ENCODE measurements at places on chromosomes 5 and 9. TPM values are rescaled to one million over a fixed set of nuclear protein-coding genes. Genes with fewer than 3 reads are reported as not detected.

Gene ZNF79
- polyA plus RNA-seq, result 5.7 TPM

Gene SLC4A9
- 0.22 TPM for polyA plus RNA-seq

Gene SLC45A2
- 0.12 TPM for polyA plus RNA-seq

Gene PCSK1
- polyA plus RNA-seq, result 23.6 TPM

Gene SLCO4C1
- polyA plus RNA-seq, result 24.9 TPM

Gene PCDHA13
- polyA plus RNA-seq, result 0.72 TPM

Gene PCDHA1
- 0.55 TPM for polyA plus RNA-seq

Gene DRD1
- polyA plus RNA-seq, result 0.04 TPM

Gene PPP3R2
- polyA plus RNA-seq, result 0.01 TPM

Gene MCTP1
- polyA plus RNA-seq, result 4.8 TPM

Gene MYORG
- 60.9 TPM for polyA plus RNA-seq

Gene CCNI2
- 10.1 TPM for polyA plus RNA-seq

Gene GARIN3
- polyA plus RNA-seq, result not detected

GRCh38 chr5:42924226-42924625 is 112.5 kb upstream of the SELENOP start:
- DNase-seq, result no peak

DNA sequence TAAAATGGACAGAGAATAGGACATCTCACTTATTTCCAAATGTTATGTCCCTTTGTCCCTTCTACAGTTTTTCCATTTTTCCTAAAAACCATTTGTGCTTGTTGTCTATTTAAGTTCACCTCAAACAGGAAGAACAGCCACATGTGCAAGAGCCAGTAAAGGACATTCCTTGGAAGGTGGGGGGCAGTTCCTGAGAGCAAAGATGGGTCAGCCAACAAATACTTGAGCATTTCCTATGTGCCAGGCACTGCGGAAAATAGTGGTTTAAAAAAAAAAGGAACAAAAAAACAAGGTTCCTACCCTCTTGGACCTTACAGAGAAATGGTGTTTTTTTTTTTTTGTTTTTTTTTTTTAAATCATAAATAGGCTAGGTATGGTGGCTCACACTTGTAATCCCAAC is 26.8 kb downstream of the ANP32B start:
- DNase-seq, result no peak

DNA sequence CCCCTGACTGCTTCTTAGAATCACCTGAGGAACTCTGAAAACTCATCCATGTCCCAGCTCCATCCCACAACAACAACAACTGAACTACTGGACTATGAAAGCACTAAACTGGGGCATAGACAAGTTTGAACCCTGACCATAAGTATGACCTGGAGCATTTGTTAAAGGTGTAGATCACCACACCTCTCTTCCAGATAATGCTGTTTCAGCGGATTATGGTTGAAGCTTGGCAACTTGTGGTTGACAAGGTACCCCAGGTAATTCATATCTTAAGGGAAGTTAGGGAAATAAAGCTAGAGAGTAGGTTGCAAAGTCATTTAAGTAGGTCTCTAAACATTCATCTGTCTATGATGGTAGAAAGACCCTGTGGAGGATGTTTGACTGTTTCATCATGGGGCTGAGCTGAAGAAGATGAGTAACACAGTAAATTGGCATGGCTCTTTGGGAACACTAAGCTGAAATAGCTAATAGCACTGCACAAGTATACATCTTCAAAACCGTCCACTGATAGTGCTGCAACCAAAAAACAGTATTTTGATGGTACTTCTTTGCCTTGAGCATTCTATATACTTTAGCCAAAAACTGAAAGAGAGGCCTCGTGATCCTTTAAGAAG is 80.2 kb downstream of the TMEM174 start:
- DNase-seq, result no peak

GRCh38 chr9:134670042-134670525 is 28.5 kb downstream of the COL5A1 start:
- DNase-seq, result no peak

GRCh38 chr5:45643056-45643455 is 53.1 kb downstream of the HCN1 start:
- DNase-seq, result no peak

DNA sequence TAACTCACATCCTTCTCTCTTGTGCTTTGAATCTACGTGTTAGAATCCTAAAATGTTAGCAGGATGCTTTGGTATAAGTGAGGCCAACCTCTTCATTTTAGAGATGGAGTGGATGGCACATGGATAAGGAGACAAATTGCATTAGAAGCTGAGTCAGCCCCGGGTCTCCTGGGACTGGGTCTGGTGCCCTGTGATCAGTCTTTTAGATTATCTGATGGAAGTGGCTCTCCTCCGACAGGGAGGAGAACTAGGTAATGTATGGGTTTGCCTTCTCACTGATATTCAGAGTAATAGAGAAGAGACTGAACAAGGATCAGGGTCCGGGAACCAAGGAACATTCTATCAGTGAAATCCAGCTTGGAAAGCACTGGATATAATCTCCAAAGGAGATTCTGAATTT is 74.9 kb upstream of the TNFSF8 start:
- no peak for DNase-seq

DNA sequence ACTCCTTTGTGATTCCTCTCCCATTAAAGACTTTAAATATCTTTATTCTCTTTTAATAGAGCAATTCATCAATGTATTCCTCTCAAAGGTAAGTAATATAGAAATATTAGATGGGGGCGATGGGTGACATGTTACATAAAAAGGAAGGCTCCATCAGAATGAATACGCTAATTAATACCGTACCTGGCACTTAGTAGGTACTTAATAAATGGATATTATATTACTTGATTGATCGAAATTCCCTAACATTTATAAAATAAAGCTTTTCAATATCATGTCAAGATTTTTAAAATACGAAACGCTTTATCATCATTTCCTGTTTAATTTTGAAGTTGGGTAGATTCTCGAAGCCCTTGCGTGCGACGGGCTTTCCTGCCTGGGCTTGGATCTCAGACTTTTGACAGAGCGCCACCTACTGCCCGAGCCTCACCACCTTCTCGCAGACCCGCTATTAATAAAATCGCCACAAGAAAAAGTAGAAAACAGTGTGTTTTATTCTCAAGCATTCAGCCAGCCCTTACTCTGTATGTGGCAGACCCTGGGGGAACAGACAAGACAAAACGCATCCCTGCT is 99.4 kb downstream of the C5orf15 start:
- peak; percentile 53 for DNase-seq

GRCh38 chr5:150239794-150240122 is 49.8 kb downstream of the CAMK2A start:
- DNase-seq, result no peak

- peak; percentile 75 for DNase-seq
Measured at GRCh38 chr5:163385824-163386223, 51.6 kb upstream of the CCNG1 start.

GRCh38 chr9:40927260-40927631 is 201.2 kb downstream of the FOXD4L6 start:
- no peak for DNase-seq

DNA sequence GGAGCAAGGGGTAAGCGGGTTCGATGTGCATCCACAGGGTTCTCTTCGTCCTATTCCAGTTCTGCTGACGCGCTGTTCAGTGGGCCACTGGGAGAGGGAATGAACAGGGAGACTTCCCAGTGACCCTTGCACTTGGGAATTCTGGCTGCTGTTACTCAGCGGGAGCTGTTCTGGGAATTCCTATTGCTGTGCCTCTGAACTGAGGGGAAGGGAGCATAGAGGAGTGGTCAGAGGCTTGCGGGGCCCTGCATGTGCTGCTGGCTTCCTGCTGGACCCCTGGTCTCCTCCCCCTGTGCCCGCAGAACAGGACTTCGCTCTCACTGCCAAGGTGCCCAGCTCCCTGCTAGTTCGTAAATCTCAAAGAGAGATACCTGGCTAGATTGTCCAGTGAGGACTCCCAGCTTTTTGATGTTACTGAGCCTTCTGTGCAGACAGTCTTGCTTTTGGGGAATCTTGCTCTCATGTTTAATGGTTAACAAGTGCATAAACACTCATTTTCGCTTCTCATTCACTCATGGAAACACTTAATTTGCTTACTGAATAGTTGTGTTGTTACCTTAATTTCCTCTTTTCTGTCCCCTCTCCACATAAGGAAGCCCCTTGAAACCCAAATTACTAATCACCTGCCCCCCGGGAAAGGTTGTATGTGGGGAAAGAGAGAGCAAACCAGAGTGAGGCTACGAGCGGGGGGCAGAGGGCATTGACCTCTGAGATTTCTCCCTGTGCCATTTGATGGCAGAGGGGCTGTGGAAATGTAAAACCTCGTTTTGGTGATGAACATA is 5.9 kb downstream of the TRIO start:
- DNase-seq, result peak; percentile 85

DNA sequence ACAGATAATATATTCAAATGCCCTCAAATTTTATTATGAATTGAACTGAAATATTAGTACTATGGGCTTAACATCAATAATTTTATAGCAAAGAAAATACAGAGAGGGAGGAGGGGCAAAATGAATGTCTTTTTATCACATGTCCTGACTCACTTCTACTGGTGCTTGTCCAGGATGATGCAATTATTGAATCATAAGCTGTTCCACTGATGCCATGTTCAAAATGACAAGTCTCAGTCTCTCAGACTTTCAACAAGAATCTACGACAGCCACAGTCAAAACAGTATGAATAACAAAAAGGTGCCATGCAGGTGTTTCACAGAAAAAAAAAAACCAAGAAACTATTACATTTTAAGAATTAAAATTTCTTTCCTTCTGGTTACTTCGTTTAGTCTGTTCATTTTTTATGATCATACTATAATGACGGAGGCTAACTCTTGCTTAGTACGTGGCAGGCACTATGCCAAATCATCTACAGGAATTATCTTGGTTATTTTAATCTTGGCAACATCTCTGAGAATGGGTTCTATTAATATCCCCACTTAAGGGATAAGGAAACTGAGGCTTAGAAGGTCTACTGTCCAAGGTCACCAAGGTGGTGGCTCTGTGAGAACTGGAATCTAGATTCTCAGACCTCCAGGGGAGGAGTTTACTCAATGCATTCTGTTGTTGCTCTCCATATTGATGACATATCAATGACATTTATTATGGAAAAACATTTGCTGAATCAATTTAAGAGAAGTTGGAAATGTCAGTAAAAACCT is 61.5 kb downstream of the NR3C1 start:
- no peak for DNase-seq

DNA sequence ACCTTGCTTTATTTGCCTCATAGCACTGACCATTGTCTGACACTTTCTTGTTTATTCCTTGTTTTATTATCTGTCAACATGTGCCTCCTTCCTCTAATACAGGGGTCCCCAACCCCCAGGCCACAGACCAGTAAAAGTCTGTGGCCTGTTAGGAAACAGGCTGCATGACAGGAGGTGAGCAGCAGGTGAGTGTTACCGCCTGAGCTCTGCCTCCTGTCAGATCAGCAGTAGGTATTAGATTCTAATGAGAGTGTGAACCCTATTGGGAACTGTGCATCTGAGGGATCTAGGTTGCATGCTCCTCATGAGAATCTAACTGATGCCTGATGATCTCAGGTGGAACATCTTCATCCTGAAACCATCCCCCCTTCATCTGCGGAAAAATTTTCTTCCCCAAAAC is 228.0 kb downstream of the HINT1 start:
- DNase-seq, result no peak

DNA sequence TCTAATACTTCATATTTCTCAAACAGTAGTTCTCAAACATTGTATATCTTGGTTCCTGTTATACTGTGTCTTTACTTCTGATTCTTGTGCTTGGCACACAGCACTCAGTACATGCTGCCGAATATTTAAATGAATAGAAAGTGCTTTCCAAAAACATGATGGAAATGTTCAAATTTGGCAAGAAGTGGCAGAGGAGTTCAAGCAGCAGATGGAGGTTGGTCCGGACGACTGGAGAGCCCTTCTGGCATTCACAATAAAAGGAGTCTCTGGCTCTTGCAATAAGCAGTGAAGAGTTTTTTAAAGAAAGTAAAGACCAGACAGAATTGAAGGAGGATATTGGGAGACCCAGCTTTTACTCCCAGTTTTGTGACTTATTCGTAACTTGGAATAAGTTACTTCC is 36.3 kb downstream of the TSTD2 start:
- DNase-seq, result no peak

DNA sequence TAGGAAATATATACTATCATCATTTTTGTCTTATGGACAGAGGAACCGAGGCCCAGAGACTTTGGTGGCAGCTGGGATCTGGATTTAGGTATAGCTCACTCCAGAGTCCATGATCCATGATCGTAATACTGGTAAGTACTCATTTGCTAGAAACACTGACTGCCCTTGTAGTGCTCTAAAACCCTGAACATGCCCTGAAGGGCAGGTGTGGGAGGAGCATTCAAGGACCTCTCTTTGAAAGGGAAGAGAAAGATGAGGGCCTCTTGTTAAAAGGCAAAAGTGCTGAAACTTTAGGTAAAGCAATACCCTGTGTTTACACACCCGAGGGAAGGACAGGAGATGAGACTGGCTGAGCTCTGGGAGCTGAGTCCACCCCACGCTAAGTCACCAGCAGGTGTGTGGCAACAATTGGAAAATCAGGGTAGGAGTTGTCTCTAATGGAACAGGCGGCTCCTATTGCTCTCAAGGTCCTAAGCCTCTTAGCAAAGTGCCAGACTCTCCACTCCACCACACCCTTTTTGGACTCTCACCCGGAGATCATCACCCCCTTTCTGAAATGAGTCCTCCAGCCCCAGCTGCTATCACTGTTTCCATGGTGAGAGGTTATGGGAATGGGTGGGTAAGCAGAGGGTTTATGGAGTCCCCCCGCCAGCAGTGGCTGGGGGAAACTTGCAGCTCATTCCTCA is 34.8 kb downstream of the TRPC7 start:
- DNase-seq, result peak; percentile 37

- peak; percentile 32 for DNase-seq
Measured at GRCh38 chr9:38355115-38355514, 37.4 kb upstream of the ALDH1B1 start.

GRCh38 chr5:97570242-97570641 is 387.2 kb upstream of the RIOK2 start:
- DNase-seq, result no peak

- DNase-seq, result peak; percentile 58
Measured at GRCh38 chr5:54835647-54836046, 149.7 kb downstream of the ESM1 start.

- DNase-seq, result no peak
Measured at GRCh38 chr5:95562282-95562681, 7.4 kb downstream of the ARSK start.

GRCh38 chr5:94700592-94700991 is 82.1 kb downstream of the SLF1 start:
- no peak for DNase-seq

DNA sequence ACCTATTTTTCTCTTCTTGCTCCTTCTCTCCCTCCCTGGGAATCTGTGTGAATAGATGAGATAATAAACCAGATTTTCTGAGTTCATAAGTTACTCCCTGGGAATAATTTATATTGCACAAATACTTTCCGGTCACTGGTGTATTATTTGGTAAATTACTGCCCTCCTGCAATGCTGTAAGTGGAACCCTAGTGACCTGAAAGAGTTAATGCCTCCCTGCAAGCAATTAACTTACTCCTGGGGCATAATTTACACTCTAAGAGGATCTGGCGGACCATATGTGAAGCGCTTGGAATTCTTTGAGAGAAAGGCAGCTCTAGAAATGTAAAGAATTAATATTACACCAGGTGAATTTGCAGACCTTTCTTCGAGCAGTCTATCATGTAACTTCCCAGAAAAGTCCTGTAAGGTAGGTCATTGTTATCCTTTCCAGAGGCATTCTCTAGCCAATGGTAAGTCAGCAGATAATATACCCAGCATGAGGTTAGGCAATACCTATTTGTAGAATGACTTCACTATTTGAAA is 7.0 kb upstream of the GDNF start:
- no peak for DNase-seq

- no peak for DNase-seq
Measured at GRCh38 chr9:98829766-98830165, 22.3 kb downstream of the GALNT12 start.
